H4 (cell line): ENCODE measurements at places on chromosomes 3 and 15.

GRCh38 chr3:181930105-181930504 lies 218.4 kb downstream of the SOX2 start:
- DNase-seq: no peak

GRCh38 chr3:194673761-194674160 lies 1.8 kb upstream of the LSG1 start:
- no peak for DNase-seq

GRCh38 chr3:99175276-99175812 lies 273.8 kb upstream of the DCBLD2 start:
- no peak for DNase-seq

DNA sequence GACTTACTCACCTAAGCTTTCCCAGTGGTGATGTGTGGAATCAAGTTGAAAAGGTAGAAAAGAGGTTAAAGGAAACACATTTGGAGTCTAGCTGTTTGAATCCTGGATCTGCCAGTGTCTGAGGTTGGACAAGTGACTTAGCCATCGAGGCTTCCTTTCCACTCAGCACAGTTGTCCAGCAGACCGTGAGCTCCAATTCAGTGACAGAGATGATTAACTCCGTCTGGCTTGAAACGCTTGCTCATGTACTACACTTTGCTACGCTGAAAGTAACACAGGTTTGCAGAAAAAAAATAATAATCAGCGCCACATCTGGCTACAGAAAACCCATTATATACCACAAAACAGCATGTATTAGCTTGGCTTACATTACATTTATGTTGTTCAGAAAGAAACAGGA lies 364.9 kb upstream of the MCTP2 start:
- DNase-seq: no peak

GRCh38 chr15:100771746-100772145 lies 107.9 kb upstream of the ALDH1A3 start:
- DNase-seq: peak; percentile 35

DNA sequence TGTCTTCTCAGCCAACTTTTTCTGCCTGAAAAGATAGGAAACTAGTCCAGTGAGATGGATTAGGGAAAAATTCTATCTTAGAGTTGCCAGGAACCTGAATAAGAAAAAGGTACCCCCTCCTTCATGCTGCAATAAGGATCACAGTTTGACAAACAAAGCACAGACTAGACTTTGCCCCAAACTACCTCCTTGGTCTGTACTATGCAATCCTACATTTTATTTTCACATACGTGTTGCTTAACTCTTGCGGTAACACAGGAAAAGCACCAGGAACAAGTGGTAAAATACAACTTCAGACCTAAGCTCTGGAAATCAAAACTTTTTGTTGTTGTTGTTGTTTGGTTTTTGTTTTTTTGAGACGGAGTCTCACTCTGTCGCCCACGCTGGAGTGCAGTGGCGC lies 11.3 kb upstream of the IL12A start:
- no peak for DNase-seq

- no peak for DNase-seq
Measured at GRCh38 chr3:59644479-59645402, 594.9 kb upstream of the CFAP20DC start.

DNA sequence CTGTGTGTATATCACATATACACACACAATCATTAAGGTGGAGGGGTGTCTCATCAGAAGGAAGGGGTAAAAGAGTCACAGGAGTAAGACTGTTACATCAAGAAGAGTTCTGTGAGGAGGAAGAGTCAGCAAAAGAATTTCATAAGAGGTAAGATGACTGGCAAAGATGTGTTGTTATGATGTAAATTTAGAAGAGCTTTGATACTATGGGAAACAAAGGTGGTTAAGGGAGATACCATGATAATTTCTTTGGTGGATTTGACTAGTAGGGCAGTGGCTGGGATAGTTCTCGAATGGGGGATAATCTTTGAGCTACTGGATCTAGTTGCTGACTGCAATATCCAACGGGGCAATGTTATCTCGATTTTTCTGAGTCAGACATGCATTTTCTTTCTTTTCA lies 61.6 kb downstream of the STAG1 start:
- no peak for DNase-seq

- no peak for DNase-seq
Measured at GRCh38 chr3:181687731-181688130, 24.0 kb upstream of the SOX2 start.
